ENCODE measurements at places on chromosomes 12 and 14.

GRCh38 chr14:81464253-81465002 is 64.3 kb upstream of the STON2 start:
- DNase-seq, result peak; percentile 69

GRCh38 chr12:46701356-46701755 is 124.4 kb downstream of the SLC38A4 start:
- DNase-seq, result no peak

DNA sequence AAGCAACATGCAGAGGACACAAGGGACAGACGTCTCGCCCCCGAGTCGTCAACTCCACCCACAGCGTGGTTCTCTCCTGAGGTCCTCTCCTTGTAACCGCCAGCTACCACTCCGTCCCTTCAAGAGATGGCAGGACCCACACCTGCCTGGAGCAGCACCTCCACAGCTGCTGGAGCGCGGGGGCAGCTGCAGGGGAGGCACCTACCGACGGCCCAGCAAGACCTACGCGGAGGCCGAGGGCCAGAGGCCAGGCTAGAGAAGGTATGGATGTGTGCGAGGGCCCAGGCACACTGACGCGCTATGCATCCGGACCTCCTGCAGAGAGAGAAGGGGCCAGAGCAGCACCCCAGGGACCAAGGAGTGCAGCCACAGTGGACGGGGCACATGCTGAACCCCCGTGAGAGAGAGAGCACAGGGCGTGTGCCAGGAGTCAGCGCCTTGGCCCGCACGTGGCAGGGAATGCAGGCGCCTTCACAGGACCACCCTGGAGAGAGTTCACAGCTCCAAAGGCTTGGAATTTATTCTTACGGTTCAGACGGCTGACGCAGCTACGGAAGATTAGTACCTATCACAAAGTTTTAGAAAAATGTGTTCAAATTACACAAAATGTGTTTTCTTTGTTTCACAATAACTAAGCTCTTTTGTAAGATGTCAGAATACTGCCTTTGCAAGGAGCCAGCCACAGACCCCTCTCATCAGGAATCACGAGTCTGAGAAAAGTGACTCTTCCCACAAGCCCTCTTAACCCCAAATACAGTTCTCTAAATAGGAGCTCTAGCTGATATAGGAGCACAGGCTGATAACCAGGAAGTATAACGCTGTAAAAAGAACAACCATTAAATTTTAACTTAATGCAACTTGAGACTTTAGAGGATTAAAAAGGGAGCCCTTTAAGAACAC is 36.8 kb downstream of the CDC42BPB start:
- no peak for DNase-seq

GRCh38 chr12:109244073-109244472 is 65.0 kb downstream of the FOXN4 start:
- DNase-seq, result no peak

DNA sequence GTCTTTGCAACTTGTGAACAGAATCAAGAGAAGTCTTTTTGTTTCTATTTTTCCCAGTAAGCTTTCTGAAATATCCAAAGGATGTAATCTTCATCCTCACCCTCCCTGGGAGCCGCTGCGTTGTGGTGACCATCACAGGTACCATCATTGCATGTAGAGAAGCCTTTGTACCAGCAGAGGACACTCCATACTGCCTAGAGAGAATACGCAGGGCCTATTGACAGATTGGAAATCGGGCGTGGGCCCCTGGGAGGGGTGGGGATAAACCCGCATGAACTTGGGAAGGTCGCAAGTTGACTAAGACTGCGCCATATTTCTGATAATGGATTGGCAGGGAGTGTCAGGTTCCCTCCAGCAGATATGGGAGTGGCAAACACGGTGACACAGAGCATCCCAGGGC is 12.7 kb downstream of the KRT1 start:
- DNase-seq, result no peak

- DNase-seq, result no peak
These were observed 97.8 kb downstream of the HMGA2 start for GRCh38 chr12:65922077-65922476.

- no peak for DNase-seq
These were observed 153.2 kb downstream of the NAV3 start for GRCh38 chr12:77983859-77984258.

DNA sequence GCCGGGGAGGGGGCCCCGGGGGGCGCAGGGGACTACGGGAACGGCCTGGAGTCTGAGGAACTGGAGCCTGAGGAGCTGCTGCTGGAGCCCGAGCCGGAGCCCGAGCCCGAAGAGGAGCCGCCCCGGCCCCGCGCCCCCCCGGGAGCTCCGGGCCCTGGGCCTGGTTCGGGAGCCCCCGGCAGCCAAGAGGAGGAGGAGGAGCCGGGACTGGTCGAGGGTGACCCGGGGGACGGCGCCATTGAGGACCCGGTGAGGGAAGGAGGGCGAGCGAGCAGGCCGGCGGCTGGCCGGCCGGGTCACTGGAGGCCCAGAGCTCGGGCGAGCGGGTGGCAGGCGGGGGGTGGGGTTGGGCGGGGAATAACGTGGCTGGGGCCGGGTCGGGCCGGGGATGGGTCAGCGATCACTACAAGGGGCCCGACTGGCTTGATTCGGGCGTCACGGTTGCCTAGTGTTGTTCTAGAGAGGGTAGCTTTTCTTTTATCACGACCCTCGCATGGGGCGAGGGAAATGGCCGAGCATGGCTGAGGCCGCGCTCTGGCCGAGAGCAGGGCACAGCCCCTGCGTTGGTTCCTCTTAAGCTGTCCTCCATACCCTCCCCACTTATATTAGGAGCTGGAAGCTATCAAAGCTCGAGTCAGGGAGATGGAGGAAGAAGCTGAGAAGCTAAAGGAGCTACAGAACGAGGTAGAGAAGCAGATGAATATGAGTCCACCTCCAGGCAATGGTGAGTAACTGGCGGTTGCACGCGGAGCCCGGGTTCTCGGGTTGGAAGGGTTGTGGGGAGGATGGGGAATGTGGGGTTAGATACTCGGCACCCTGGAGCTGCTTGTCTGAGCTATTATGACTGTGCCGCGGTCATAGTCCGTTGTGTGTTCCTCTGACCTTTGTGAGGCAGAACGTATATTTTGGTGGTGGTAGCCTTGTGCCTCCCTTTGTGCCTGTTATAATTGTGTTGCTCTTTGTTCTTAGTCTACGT is 603 bp downstream of the PABPN1 start:
- DNase-seq, result peak; percentile 77

DNA sequence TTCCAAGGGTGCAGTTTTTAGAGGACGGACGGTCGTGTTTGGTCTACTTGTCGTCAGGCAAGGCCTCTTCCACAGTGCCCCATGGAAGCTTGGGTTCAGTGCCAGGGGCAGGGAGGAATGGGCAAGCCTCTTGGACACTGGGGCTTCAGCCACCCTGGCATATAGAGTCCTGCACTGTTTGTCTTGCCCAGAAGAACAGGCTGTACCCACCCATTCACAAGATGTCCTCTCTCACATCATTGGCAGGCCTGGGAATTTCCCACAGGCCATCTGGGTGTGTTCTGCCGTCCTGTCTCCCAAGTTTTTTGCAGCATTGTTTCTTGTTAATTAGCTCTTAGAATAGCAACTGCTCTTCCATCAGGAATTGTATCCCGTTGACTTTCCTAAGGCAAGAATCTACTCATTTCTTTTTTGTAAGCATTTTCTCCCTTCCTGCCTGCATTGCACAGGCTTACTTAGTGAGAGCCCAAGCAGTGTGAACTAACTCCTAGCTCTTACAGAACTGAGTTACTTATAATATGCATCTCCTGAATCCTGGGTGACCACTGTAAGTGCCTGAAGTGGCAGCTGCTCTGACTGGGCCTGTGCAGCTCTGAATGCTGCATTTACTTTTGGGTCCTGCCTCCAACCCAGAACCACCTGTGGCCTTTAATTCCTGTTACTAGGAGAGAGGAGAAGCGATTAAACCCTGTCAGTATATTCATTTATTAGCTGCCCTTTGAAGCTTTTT is 149.4 kb upstream of the HIF1A start:
- no peak for DNase-seq

DNA sequence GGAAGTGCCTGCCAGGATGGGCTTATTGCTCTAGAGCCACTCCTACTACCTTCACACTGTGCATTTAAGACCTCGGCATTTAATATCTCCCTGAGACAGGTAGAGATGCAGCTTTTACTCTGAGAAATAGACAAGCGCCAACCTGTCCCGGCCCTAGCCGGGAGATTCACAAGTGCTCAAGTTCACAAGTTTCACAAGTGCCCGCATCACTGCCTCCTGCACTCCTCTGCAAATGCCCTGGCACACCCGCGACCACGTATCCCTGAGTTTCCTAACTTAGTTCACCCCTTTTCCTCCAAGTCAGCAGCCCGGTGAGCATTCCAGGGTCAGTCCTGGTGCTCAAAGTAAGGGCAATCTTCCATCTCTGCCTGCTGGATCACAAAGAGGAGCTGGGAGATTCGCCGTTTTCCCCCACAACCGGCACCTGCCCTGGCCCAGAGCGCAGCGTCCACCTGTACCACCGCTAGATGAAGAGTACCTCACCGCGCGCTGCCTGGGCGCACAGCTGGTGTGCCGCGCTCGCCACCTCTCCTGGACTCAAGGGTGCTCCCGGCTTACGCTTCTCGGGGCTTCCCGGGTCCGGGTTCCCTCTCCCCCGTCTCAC is 5.0 kb upstream of the SLC38A4 start:
- DNase-seq, result no peak

DNA sequence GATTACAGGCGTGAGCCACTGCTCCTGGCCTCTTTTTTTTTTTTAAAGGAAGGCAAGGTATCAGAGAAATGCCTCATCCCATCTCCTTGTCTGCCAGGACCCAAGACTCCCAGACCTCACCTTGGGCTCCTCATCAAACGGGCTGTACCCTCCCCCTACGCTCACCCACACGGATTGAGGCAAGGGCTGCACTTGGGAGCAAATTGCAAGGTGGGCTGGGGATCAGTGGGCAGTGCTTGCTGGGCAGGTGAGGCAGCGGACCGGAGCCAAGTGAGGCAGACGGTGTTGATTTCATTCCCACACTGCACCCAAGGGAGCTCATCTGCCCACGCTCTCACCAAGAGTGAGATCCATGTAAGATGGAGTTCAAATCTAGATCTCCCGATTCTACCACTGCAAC is 41.0 kb upstream of the DICER1 start:
- DNase-seq, result peak; percentile 15

- DNase-seq, result no peak
These were observed 118.9 kb downstream of the CHST11 start for GRCh38 chr12:104575442-104576186.

- DNase-seq, result no peak
These were observed 32.9 kb downstream of the ARID2 start for GRCh38 chr12:45762185-45763110.

DNA sequence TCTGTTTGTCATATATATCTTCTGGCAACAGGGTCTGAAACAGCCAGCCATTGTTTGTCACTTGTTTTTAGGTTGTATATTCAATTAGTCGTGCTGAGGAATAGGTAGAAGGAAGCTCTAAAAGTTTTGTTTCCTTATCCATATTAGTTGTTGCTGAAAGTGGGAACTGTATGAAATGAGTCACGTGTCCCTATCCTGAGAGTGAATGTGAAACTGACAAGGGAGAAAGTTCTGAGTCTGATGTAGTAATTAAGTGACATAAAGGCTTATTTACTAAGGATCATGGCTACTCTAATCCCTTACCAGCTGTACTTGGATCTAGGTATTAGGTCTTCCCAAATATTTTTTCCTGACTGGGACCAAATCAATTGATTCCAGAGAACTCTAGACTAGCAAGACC is 16.4 kb downstream of the FAM234B start:
- DNase-seq, result no peak

- no peak for DNase-seq
These were observed 17.7 kb downstream of the SLC25A29 start for GRCh38 chr14:100288382-100289185.

DNA sequence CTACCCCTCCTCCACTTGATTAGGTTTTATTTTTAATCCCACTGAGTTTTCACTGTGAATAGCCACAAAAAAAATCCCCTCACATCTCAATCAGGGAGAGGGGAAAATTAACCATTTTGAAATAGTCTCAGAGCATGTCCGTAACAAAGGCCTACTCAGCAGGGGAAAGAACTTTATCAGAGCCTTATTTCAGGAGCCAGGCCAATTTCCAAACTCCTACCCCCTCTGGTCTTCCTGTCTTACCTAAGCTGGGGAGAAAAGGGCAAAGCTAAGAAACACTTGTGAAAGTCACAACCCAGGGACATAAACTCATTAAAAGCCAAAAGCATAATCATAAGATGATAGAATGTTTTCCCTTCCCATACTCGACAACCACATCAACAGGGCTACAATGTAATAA is 260.3 kb upstream of the DIO3 start:
- DNase-seq, result no peak

- no peak for DNase-seq
These were observed 623 bp upstream of the TSPAN8 start for GRCh38 chr12:71158361-71158882.

GRCh38 chr14:96559571-96559970 is 57.4 kb downstream of the PAPOLA start:
- no peak for DNase-seq

- no peak for DNase-seq
These were observed 3.2 kb downstream of the TMBIM4 start for GRCh38 chr12:66166561-66166960.

- no peak for DNase-seq
These were observed 85.0 kb downstream of the SYT1 start for GRCh38 chr12:78949532-78949931.

- no peak for DNase-seq
These were observed 52.0 kb upstream of the PPP2R5C start for GRCh38 chr14:101709533-101709881.

GRCh38 chr12:98456576-98457573 is 58.5 kb upstream of the TMPO start:
- DNase-seq, result peak; percentile 72

DNA sequence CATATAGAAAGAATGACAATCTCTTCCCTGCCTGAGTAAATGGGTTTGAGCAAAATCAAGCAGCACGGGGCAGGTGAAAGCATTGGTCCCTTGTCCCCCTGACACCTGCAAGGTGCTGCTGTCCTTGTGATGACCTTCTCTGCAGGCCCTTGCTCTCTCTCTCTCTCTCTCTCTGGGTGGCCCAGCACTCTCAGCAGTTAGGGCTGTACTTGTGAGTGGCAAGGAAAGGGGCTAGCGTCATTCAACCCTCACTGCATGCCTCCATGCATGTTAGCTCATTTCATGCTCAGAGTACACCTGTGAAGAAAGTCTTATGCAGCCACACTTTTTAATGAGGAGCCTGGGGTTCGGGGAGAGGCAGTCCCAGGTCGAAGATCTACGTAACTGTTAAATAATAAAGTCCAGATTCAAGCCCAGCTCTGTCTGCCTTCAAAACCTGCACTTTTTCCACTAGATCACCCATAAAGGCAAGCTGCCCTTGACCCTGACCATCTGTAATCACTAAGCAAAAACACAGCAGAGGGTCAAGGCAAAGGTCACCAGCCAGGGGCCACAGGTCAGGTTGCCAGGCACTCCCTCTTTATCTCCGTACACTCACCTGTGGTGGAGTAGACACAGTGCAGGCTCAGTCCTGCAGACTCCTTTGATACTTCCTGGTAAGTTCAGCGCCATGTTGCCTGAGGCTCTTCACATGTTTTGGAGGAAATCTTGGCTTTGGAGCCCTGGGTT is 44.9 kb upstream of the CLMN start:
- no peak for DNase-seq

- no peak for DNase-seq
These were observed 60.8 kb upstream of the CCDC196 start for GRCh38 chr14:66425402-66425801.
